ENCODE measurements at places on chromosomes 3 and 15. TPM values are rescaled to one million over a fixed set of nuclear protein-coding genes. Genes with fewer than 3 reads are reported as not detected.

DNA sequence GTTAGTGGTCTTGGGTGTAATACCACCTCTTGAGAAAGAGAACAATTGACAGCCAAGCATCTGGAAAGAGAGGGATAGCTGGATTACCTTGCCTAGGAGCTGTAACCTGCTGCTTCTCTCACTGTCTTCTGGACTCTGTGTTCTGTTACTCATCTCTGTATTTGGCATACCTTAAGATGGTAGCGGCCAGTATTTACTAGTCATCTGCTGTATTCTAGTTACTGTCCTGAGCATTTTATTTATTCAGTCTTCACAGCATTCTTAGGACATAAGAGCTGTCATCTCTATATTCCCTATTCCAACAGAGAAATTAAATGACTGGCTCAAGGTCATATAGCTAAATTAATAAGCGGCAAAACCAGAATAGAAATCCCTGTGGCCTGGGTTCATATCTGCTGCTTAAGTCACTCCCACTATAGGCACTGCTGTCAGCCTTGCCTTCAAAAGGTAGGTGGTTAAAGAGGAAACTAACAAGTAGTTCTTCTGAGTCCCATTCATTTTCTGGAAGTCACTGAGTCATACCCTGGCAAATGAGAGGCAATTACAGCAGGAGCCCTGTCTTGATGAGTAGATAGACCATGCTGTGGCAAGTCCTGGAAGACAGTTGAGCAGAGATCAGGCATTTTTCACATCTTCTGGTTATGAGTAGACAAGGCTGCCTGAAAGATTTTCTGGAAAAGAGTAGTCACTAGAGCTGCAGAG is 68.2 kb downstream of the RAB7A start:
- no peak overlapping the region for H3K4me3 ChIP-seq
- H3K27ac ChIP-seq: peak overlapping the region; percentile 41
- no peaks in the 10 kb centered on the region for H3K27me3 ChIP-seq
- peak; percentile 41 for DNase-seq
- H3K4me1 ChIP-seq: 0 out of 2 replicates have a peak, but pooled peaks cover 7% of the 10 kb centered on the region

- no peak for DNase-seq
- no peak overlapping the region for H3K4me3 ChIP-seq
- no peaks in the 10 kb centered on the region for H3K27me3 ChIP-seq
- peaks cover under 1% of the 10 kb centered on the region for H3K4me1 ChIP-seq
Observed at GRCh38 chr3:64970634-64971033, 282.8 kb upstream of the ADAMTS9 start.

- H3K27me3 ChIP-seq: no peaks in the 10 kb centered on the region
- no peak for DNase-seq
- H3K36me3 ChIP-seq: no peaks in the 10 kb centered on the region
- peaks cover 13% of the 10 kb centered on the region for H3K4me1 ChIP-seq
Observed at GRCh38 chr3:178703268-178703975, 167.2 kb downstream of the KCNMB2 start.

- no peak overlapping the region for H3K27ac ChIP-seq
- no peak for DNase-seq
- H3K36me3 ChIP-seq: no peaks in the 10 kb centered on the region
- no peaks in the 10 kb centered on the region for H3K27me3 ChIP-seq
- H3K4me3 ChIP-seq: no peak overlapping the region
Observed at GRCh38 chr3:20488151-20488550, 302.1 kb upstream of the SGO1 start.

DNA sequence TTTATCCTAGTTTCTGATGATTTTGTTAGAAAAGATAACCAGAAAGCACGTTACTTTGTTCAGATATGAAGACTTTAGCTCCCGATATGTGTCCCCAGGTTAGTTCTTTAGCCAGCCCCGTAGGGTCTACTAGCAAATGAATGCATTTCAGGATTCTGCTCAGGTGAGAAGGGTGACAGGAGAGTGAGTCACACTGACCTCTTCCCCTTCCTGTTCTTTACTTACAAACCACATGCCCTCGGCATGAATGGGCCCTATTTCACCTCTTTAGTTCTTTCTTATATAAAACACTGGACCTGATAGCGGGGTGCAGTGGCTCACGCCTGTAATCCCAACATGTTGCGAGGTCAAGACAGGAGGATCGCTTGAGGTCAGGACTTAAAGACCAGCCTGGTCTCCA is 98.4 kb downstream of the SLC49A4 start:
- peak; percentile 90 for DNase-seq
- peak overlapping the region; percentile 75 for H3K27ac ChIP-seq
- H3K4me1 ChIP-seq: peaks cover 40% of the 10 kb centered on the region

- H3K27me3 ChIP-seq: no peaks in the 10 kb centered on the region
- no peak overlapping the region for H3K4me3 ChIP-seq
- H3K27ac ChIP-seq: no peak overlapping the region
- H3K36me3 ChIP-seq: no peaks in the 10 kb centered on the region
Observed at GRCh38 chr3:57434041-57434440, 110.1 kb downstream of the DNAH12 start.

DNA sequence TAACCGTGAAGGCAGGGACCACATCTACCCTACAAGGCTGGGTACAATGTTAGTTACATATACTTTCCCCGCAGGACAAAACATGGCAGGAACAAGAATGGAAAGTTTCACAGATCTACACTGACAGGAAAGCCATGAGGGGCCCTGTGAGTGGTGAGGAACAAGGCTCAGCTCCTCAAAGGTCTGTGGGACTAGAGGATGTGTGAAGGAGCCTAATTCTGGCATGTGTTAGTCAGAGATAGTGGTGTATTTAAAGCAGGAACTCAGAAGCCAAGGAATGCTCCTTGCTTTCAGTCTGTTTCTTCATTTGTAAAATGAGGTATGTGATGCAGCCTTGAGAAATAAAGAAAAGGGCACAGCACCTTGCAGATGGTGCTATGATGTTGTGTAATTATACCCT is 25.1 kb downstream of the ETV5 start:
- peaks cover 52% of the 10 kb centered on the region for H3K36me3 ChIP-seq
- DNase-seq: no peak
- H3K27me3 ChIP-seq: no peaks in the 10 kb centered on the region
- no peak overlapping the region for H3K4me3 ChIP-seq

DNA sequence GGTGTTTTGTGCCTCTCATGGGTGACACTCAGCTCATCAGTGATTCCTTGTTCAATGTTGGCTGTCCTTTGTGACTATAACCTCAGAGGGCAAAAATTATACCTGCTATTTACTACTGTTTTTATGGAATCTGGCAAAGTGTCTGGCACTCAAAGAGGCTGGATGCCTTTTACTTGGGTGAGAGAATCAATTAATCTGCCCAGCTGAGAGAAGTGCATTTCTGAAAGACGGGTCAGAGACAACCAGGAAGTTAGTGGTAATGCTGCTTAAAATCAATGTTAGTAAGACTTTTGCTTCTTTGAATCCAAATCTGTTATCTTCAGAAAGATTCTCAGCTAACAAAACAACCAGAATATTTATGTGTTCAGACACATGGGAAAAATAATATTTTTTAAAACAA is 436.2 kb upstream of the SUCLG2 start:
- no peaks in the 10 kb centered on the region for H3K27me3 ChIP-seq
- DNase-seq: no peak
- no peaks in the 10 kb centered on the region for H3K4me1 ChIP-seq
- H3K4me3 ChIP-seq: no peak overlapping the region
- no peaks in the 10 kb centered on the region for H3K36me3 ChIP-seq
- no peak overlapping the region for H3K27ac ChIP-seq

DNA sequence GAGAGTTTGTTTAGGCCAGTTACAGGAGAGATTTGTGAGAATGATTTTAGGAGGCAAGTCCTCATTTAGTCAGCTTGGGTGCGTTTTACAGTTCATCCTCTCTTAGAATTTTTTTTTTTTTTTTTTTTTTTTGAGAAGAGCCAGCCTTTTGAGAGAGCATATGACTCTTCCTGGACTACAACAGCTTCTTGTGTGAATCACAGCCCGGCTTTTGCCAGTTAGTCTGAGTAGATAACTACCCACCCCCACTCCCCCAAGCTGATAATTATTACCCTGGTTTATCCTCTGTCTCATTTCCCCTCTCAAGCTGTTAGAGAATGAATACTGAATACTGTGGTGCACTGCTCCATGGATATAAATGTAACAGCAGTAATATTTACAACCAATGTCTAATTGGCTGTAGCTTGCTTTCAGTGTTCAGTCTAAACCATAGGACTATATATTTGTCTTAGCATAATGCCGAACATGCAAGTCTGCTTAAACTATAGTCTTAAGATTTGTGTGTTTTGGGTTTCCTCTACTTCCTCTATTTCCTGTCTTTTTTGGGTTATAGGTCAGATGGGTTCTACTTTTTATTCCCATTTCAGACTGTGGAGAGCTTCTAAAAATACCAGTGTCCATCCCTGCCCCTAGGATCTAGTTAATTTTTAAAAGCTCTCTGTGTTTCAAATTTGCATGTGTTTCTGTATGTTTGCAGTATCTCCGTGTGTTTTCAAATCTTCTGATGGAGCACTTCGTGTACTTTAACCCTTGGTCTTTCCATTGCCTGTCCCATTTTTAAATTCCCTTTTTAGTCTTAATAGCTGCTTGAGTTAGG is 8.0 kb downstream of the CHD2 start:
- peak overlapping the region; percentile 47 for H3K4me3 ChIP-seq
- DNase-seq: no peak
- H3K27me3 ChIP-seq: no peaks in the 10 kb centered on the region
- peak overlapping the region; percentile 98 for H3K27ac ChIP-seq

GRCh38 chr3:187773233-187774184 is 28.2 kb upstream of the BCL6 start:
- H3K36me3 ChIP-seq: no peaks in the 10 kb centered on the region
- DNase-seq: no peak
- H3K4me3 ChIP-seq: no peak overlapping the region
- no peaks in the 10 kb centered on the region for H3K27me3 ChIP-seq
- no peak overlapping the region for H3K27ac ChIP-seq

GRCh38 chr3:102094506-102094905 is 245.2 kb downstream of the NFKBIZ start:
- DNase-seq: no peak
- H3K27me3 ChIP-seq: no peaks in the 10 kb centered on the region
- H3K4me1 ChIP-seq: no peaks in the 10 kb centered on the region
- no peak overlapping the region for H3K27ac ChIP-seq
- no peak overlapping the region for H3K4me3 ChIP-seq

GRCh38 chr3:101932326-101933068 is 83.2 kb downstream of the NFKBIZ start:
- no peak overlapping the region for H3K4me3 ChIP-seq
- DNase-seq: no peak
- no peaks in the 10 kb centered on the region for H3K36me3 ChIP-seq
- no peaks in the 10 kb centered on the region for H3K27me3 ChIP-seq

DNA sequence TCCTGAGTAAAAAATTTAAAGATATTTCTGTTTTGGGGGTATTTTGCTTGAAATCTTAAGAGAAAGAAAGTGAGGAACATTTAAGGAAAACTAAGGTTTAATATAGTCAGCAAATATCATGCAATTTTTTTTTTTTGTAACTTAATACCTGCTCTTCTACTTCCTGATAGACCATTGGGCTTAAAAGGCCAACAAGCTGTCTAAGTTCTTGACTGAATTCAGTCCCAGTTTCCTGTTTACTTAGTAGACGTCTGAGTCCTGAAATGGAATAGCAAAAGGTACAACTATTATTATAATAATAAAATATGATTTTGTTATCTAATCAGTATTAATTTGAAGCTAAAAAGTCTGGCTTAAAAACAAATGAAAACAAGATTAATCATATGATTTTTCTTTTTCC is 37.9 kb downstream of the IQCB1 start:
- H3K4me1 ChIP-seq: no peaks in the 10 kb centered on the region
- no peak overlapping the region for H3K4me3 ChIP-seq
- no peaks in the 10 kb centered on the region for H3K27me3 ChIP-seq
- H3K36me3 ChIP-seq: 0 out of 2 replicates have a peak, but pooled peaks cover 3% of the 10 kb centered on the region

- no peak overlapping the region for H3K4me3 ChIP-seq
- H3K4me1 ChIP-seq: no peaks in the 10 kb centered on the region
- no peaks in the 10 kb centered on the region for H3K27me3 ChIP-seq
- no peak for DNase-seq
Observed at GRCh38 chr15:57090496-57090859, 172.0 kb downstream of the TCF12 start.

DNA sequence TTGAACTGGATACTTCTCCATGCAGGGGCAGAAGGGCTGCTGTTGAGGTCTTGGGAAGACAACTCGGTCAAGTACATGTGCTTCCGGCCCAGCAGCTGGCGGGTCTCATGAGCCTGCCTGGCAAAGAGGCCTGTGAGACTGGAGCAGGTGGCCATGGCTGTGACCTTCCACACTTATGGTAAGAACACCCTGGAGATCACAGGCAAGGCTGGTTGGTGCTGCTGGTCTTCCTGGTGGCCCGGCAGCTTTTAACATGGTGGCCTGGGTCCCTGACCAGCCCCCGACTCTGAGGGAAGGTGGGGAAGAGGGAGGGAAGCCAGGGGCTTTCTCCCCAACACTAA is 15.4 kb downstream of the CHRD start:
- H3K27me3 ChIP-seq: peaks cover 90% of the 10 kb centered on the region
- DNase-seq: no peak
- H3K4me1 ChIP-seq: no peaks in the 10 kb centered on the region
- no peak overlapping the region for H3K27ac ChIP-seq
- no peak overlapping the region for H3K4me3 ChIP-seq

DNA sequence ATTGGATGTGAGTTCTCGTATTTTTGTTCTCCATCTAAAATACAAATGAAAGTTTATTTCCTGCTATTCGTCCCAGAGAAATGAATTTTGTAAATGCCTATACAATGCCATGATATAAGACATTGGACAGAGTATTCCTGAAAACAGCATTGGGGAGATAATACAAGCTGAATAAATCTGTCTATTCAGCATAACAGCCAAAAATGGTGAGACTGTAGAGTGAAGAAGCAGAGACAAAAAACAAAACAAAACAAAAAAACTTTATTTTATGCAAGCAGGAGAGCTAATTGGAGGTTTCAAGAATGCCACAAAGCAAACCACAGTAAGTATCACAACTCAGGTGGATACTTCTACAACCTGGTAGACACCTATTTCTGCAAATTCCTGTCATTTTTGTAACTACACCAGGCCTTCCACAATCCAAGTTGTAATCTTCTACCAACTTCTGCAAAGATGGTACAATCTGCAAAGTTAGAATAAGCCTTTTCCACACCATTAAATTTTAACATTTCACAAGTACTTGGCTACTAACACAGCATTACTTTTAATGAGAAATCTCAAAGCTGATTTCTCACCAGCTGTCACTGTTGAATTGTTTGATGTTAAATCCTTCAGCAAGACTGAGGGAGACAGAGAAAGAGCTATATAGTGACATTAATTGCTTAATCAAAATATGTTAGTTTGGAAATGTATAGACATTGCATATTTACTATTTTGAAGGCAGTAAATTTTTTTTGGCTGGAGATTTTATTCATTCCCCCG is 163.1 kb downstream of the CLSTN2 start:
- no peaks in the 10 kb centered on the region for H3K4me1 ChIP-seq
- H3K27ac ChIP-seq: no peak overlapping the region
- H3K27me3 ChIP-seq: no peaks in the 10 kb centered on the region
- no peaks in the 10 kb centered on the region for H3K36me3 ChIP-seq

FAM43A gene
- total RNA-seq: 12.8 TPM

FBXO40 gene
- total RNA-seq: not detected

FOXL2 gene
- not detected for total RNA-seq

IL17RC gene
- 45.0 TPM for total RNA-seq

TM6SF1 gene
- not detected for total RNA-seq

CLRN1 gene
- total RNA-seq: not detected

EPHB1 gene
- 0.15 TPM for total RNA-seq

PRSS50 gene
- 0.50 TPM for total RNA-seq

All from PC-9 (cell line).